ENCODE measurements at places on chromosomes 7 and 10.

GRCh38 chr10:48197236-48197899 is 77.1 kb downstream of the FRMPD2 start:
- no peak for DNase-seq

DNA sequence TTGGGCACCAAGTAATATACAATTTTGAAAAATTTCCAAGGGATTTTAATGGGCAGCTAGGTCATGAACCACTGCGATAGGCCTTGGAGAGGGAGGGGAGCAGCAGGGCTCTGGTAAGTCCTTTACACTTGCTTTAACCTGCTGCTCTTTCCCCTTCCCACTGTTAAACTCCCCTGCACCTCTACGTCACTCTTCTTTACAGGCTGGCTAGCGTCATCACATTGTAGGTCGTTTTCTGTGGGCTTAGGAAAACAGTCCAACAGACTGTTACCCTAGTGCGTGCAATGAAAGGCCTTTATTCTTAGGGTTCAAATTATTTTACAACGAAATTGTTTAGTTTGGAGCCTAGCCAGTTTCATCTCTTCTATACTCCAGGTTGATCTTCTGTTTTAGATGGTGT is 235.7 kb downstream of the AUTS2 start:
- DNase-seq = no peak

DNA sequence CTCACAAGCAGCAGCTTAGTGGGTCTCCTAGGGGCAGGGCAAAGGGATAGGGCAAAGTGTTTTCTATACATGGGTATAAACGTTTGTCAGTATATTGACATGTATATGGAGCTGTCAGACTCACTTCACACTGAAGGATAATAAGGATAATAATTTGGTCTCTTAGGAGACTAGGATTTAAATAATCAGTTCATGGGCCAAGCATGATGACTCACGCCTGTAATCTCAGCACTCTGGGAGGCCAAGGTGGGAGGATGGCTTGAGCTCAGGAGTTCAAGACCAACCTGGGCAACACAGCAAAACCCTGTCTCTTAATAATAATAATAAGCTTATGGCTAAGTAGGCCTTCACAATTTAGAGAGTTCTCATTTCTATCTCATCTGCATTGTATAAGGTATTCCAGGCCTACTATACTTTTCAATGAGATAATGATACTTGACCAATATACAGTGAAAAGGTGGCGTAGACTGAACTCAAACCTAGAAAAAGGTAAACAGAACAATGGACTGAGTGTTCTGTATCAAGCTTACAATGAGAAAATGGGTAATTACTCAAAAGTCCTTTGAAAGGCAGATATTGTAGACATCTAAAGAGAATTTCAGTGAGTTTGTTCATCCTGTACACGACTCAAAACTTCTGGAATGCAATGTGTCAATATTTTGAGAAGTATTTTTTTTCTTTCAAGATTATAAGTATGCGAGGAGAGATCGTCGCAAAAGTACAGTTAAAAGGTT is 7.0 kb downstream of the GSAP start:
- no peak for DNase-seq

- DNase-seq = no peak
Observed at GRCh38 chr10:121783782-121784372, 144.0 kb downstream of the ATE1 start.

DNA sequence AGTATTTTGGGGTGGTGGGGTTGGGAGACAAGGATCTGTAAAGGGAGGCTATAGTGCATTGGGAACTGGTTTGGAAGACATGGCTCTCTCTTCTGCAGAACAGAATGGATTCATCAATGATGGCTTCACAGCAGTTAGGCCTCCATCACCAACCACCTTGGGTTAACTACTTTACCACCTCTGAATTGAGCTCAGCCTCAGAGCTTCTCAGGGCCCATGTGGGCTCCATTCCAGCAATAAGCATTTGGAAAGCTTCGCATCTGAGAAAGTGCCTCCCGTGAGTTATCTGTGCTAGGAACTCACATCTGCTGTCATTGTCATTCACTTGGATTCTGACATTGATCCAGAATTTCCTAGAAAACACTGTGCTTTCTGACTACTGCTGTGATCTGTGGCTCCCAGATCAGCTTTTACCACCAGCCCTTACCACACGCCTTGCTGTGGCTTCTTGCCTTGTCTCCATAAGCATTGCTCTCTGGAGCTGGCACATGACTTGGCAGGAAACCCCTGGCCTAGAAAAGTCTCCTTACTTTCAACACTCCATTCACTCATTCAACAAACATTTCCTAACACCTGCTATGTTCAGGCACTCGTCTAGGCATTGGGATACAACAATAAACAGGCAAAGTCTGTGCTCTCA is 70.7 kb upstream of the ADO start:
- no peak for DNase-seq

GRCh38 chr7:88355011-88355410 is 48.3 kb upstream of the STEAP4 start:
- no peak for DNase-seq

- DNase-seq = no peak
Observed at GRCh38 chr7:151780631-151781030, 96.3 kb downstream of the PRKAG2 start.

- DNase-seq = no peak
Observed at GRCh38 chr10:3389130-3389529, 216.5 kb upstream of the PITRM1 start.

GRCh38 chr10:79434223-79434687 is 11.2 kb downstream of the ZCCHC24 start:
- no peak for DNase-seq

DNA sequence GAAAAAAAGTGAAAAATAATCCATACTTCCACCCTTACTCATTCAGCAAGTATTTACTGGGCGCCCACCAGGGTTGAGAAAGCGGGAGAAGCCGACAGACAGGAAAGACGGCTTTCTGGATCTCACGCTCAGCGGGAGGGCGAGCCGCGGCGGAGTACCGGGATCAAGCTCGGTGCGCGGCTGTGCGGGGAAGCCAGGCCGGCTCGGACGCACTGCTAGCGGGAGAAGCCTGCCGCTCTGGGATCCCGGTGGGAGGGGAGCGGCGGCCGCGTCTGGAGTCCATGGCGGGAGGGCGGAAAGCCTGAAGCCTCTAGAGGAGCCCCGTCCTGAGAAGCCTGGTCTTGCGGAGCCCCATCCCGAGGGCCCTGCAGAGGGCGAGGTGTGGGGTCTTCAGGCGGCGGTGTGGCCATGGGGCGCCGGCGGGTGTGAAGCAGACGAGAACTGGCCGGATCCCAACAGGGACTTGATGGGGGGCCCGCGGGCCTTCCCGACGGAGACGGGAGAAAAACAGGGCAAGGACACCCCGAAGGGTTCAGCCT is 82.9 kb downstream of the VIPR2 start:
- DNase-seq = no peak

DNA sequence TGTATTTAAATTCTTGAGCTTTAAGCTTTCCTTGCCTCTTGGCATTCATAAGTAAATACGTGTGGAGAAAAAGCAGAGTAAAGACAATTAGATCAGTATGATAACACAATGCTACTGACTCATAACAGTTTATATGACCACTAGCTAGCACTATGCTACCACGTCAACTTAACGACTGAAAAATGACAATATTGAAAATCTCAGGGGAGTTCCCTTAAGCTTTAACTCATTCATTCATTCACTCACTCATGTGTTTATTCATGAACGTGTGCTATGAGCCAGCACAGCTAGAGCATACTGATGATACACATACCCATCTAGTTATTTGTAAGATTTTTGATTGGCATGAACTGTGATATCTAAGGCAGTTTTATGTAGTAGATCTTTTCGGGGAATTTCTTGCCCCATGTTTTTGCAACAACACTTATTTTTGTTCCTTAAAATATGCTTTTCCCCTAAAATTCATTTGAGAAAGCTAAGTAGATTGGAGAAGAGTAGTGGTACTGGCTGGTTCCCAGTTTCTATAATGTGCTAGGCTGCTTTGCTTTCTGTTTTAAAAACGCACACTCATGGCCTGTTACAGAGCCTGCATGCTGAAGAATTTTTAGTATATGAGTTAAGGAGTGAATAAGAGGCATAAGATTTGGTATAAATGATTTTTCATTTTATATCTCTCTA is 57.4 kb upstream of the ACBD5 start:
- no peak for DNase-seq

GRCh38 chr10:36946598-36946997 is 178.8 kb upstream of the ANKRD30A start:
- no peak for DNase-seq

- no peak for DNase-seq
Observed at GRCh38 chr10:71772832-71773220, 494 bp downstream of the VSIR start.

DNA sequence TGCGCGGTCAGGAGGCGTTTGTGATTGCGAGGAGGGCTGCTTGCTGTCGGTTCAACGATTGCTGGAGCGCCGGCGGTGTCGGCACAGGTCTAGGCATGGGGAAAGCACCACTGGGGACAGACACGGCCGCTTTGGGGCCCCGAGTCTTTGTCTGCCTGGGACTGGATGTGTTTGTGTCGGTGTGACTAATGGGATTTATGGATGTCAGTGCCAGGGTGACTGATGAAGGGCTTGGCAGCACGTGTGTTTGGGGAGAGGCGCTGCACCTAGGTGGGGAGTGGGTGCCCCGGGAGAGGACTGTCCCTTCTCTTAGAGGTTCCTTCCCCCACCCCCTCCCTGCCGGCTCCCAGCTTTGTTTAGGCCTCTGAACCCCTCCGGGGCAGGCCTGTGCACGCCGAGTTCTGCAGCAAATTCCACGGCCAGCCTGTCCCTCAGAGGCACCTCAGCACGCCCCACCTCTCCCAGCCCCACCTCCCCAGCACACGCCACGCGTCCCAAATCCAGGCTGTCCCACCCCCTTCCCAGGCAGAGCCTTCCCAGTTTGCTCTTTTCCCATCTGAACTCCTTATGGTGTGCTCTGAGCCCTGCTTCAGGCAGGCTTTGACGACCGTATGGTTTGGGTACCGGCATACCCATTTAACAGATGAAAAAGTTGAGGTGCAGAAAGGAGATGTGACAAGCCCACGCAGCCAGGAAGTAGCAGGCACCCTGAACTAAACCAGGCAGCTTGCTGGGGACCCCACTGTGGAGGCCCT is 6.4 kb upstream of the TNRC18 start:
- DNase-seq = no peak

DNA sequence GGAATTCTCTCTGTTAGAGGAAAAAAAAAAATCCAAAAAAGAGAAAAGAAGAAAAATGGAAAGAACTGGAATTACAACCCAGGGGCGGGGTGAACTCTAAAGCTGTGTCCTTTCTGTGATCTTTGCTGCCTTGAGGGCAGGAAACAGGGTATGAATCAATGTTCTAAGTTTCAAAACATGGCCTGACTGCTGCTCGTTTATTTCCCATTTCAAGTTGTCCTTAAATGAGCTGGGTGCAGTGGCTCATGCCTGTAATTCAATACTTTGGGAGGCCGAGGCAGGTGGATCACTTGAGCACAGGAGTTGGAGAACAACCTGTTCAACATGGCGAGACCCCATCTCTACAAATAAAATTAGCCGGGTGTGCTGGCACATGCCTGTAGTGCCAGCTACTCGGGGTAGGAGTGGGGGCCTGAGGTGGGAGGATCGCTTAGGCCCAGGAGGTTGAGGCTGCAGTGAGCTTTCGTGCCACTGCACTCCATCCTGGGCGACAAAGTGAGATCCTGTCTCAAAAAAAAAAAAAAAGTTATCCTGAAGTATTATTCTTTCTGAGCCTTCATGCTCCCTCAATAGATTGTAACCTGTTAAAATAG is 24.7 kb upstream of the TFAM start:
- DNase-seq = no peak

DNA sequence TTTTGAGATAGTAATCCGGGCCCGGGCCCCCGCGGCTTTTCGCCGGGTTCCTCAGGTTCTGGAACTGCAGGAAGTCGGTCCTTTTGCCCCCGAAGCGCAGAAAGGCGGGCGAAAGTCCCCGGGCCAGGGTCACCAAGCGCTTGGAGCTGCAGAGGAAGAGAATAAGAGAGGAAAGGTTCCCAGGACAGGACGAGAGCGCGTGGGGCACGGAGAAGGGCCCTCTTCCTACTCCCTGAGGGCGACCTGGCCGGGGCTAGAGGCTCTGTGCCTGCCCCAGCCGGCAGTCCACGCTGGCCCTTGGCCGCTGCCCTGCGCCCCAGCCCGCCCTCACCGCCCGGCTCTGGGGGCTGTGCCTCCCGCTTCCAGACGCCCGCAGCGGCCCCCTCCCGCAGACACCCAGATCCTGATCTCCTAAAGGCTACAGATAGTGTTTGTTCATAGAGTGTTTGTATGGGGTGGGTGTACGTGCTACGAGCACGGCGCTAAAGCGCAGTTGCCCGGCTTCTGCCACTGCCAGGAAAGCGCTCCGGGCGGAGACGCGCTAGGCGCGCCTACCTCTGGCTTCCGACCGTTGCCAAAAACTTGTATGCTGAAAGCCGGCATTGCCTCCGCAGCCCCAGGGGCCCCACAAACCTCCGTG is 3.2 kb downstream of the HPSE2 start:
- DNase-seq = no peak

- DNase-seq = no peak
Observed at GRCh38 chr10:34649385-34649784, 165.7 kb downstream of the PARD3 start.

- no peak for DNase-seq
Observed at GRCh38 chr7:35749556-35749955, 51.3 kb upstream of the SEPTIN7 start.

DNA sequence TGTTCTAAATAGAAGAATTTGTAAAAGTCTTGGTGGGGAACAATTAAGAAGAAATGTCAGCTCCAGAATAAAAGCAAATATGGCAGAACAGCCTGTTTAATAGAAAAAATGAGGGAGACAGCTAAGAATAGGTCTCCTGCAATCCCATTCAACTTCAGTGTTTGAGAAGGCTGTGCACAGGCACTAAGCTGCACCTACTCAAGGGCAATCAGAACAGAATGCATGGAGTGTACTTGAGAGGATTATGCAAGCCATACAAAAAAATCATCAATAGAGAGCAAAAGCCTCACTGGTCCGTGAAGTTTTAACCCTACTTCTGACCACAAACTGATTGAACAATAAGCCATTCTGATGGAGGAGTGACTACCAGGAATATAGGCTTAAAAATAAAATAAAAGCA is 690.7 kb upstream of the PCDH15 start:
- DNase-seq = no peak

DNA sequence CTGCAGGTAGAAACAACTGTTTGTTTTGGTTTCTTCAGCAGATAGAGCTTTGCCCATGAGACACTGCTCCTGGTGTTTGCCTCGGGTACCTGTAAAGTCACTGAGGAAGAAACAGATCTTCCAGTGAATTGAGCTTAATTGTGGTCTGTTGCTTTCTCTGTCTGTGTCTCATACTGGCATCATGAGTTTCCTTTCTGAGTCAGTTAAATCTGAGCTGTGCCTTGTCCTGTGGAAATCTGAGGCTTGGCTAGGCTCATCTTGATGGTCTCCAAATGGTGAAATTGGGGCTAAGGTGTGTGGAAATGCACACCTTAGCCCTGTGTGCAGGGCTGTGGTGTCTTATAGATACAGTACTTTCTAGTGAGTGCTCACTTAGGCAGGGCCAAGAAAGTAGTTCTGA is 67.4 kb downstream of the GBF1 start:
- DNase-seq = no peak
